Activated CD4-positive, alpha-beta T cell treated with anti-CD3 and anti-CD28 coated beads for 36 hours (primary cell): ENCODE measurements at places on chromosomes 2 and 18. TPM values are rescaled to one million over a fixed set of nuclear protein-coding genes. Genes with fewer than 3 reads are reported as not detected.

DNA sequence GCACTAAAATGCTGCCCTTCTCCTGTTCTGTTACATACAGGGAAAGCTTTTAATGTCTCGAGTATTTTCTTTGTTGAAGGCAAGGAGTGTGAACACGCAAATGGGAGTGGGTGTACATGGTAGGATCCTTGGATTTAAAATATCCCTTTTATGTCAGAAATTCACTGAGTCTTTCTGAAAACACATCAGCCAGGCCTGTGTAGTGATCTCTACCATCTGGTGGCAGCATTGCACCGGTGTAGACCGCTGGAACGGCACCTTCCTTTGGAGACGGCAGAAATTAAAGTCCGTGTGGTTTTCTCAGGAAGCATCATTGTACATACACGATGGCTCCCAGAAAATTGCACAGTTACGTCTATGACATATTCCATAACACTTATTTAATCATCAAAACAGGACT, 515.8 kb downstream of the GALR1 start:
- peak; percentile 42 for DNase-seq

The DOK1 gene
- total RNA-seq, result 17.9 TPM

The ZNG1B gene
- 42.2 TPM for total RNA-seq

DNA sequence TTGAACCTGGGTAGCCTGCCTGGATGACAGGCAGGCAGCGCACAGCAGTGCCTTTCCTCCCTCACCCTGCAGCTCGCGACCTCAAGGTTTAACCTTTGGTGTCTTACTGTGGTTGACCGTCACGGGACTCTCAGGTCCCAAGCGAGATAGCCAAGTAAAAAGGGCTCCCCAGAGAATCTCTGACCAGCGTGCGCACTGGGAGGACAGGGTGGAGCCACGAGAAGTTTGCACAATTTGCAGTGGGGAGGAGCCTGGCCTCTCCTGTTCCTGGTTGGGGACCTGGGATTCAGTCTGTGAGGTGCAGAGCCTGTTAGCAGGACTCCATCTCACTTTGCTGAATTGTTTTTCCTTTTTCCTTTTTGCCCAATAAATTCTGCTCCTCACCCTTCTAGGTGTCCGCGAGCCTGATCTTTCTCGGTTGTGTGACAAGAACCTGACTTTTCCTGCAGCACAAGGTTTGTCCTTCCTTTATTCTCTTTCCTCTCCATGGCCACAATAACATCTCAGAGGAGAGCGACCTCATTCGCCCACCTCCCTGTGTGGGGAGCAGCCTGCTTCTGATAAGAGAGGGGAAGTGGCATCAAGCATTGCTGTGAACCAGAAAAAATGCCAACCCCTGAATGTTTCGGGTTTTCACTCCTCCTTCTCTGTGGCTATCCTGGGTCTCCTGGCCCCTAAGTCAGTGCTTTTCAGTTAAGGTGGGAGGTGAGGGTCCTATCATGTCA, 36.2 kb downstream of the POU3F3 start:
- no peak for DNase-seq

The SLC9A4 gene
- total RNA-seq, result 0.11 TPM

- DNase-seq, result no peak
These were observed 57.4 kb upstream of the PGAP1 start for GRCh38 chr2:196983934-196984333.

DNA sequence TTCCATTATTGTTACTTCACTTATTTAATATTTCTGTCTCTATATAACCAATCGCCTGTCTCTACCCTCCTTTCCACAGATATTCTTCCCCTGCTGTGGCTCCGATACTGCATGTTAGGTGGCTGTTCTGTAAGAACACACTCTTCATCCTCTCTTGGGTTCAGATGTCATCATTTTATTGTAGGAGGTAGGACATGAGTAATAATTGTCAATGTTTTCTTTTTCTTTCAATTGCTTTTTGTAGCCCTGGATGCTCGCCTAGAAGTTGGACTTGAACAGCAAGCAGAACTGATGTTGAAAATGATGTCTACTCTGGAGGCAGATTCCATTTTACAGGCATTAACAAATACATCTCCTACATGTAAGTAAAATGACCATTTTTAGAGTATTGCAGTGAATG, 128.6 kb downstream of the BIRC6 start:
- DNase-seq, result no peak

The C2orf81 gene
- 4.9 TPM for total RNA-seq
